Stimulated activated CD4-positive, alpha-beta T cell treated with anti-CD3 and anti-CD28 coated beads, Interleukin-2, amount 100 ng/mL, for 24 hours (primary cell): ENCODE measurements at places on chromosomes 4 and X.

- DNase-seq = no peak
Measured at GRCh38 chr4:71300964-71301363, 37.9 kb upstream of the SLC4A4 start.

GRCh38 chr4:111204797-111205196 lies 581.9 kb upstream of the PITX2 start:
- DNase-seq = no peak

- no peak for DNase-seq
Measured at GRCh38 chr4:48681856-48682255, 98.2 kb downstream of the FRYL start.

- DNase-seq = no peak
Measured at GRCh38 chrX:44428989-44429627, 85.6 kb upstream of the EFHC2 start.

DNA sequence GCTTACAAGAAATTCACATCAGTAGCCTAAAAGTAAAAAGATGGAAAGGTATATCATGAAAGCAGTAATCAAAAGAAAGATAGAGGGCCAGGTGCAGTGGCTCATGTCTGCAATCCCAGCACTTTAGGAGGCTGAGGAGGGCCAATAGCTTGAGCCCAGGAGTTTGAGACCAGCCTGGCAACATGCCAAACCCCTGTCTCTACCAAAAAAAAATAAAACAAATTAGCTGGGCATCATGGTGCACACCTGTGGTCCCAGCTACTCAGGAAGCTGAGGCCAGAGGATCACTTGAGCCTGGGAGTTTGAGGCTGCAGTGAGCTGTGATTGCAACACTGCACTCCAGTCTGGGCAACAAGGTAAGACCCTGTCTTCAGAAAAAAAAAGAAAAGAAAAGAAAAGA lies 55.5 kb downstream of the GSPT2 start:
- no peak for DNase-seq

DNA sequence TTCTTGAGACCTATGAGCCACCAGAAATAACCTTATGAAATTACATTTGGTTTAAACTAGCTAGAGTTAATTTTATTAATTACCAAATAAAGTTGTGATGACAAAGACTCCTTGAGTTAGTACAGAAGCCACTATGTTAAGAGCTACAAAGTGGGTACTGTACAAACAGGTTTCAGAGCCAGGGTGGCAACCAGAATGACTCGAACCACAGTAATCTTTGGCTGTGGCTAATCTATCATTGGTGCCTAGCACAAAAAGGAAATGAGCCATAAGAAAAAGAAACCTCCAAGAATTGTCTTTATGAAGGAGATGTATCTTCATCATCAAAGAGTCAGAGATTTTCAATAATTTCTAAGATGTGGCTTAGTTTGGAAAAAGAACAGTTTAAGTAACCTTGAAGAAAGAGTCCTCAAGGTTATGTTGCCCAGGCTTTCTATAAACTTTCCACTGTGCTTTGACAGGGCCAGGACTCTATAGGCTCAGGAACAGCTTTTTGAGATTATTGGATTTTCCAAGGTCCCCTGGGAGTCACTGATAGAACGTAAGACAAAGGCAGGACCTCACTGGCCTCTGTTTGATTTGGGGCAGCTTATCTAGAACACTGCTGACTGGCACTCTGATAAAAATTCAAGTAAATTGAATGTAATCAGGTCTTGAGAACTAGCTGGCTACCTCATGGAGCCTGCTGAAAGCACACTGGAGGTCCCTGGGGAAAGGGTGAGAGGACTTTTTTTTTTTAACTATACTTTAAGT lies 777.7 kb downstream of the STIM2 start:
- DNase-seq = no peak

DNA sequence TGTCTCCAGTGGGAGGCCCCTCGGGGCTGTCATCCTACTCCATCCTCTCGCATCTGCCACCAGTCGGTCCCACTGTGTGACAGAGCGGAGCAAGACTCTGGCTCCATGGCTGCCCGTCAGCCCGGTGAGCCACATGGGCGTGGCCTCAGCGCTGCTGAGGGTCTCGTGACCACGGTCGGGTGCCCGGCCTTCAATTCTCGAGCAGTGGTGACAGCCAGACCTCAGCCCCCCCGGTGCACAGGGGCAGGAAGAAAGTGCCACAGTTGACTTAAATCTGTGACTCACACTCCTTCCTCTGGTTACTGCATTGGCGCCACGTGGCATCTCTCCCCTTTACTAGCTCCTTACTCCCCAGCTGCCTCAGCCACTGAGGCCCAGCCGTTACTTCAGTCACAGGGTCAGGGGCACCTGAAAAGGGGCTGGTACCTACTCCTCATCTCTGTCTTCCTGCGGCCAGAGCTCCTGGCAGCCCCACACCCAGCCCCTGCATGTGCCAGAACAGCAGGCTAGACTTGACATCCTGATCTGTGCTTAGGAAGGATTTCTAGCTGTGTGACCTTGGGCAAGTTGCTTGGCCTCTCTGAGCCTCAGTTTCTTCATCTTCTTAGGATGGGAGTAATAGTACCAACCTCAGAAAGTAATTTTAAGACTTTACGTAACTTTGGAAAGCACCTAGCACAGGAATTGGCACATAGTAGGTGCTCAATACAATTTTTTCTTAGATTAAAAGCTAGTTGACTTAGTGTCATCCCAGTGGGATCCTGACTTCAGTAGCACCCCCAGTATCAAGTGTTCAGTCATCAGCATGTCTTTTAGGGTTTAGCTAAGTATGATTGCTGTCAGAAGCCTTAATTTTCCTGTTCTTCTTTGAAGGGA lies 66.1 kb downstream of the TNIP2 start:
- peak; percentile 34 for DNase-seq

- DNase-seq = no peak
Measured at GRCh38 chrX:53211391-53211978, 13.5 kb downstream of the KDM5C start.

GRCh38 chr4:152187693-152188092 lies 348.2 kb downstream of the FBXW7 start:
- DNase-seq = no peak

- no peak for DNase-seq
Measured at GRCh38 chrX:7603387-7603786, 239.6 kb upstream of the VCX start.

DNA sequence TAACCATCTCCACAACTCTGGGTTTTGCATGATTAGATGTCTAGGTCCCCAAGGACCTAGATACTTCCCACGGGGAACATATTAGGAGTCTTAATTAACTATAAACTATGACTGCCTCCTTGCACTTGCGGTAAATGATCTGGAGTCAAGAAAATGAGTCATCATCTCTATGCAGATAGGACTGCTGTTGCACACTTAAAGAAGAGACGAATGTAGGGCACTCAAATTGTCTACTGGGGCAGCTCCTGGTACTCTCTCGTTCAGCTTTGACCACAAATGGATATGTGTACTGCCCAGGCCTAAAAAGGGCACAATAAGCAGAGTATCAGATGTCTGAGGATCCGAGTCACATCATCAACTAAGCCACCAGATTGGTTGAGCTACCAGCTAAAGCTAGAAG lies 1783.4 kb upstream of the AGA start:
- no peak for DNase-seq

GRCh38 chr4:137421796-137422195 lies 110.5 kb downstream of the PCDH18 start:
- DNase-seq = no peak

DNA sequence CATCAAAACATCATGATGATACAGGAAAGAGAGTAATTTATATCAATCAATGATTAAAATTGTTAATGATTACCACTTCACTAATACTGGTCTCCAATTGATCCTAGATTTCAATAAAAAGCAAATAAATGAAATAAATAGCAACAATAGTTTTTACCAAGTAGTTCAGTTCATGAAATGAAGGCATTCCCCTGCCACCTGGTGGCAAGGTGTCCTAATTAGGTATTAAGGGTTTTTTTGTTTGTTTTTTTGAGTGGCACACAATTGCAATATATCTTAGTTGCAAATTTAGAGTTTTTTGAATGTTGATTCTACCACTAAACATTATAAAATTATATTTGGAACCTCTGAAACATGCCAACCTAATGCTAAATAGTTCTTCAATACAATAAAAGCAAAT lies 157.4 kb upstream of the PDE5A start:
- no peak for DNase-seq

GRCh38 chr4:41878991-41879491 lies 56.2 kb upstream of the TMEM33 start:
- no peak for DNase-seq

- DNase-seq = no peak
Measured at GRCh38 chr4:83054928-83055327, 19.9 kb downstream of the COPS4 start.

GRCh38 chrX:100946299-100946927 lies 17.7 kb upstream of the XKRX start:
- DNase-seq = no peak

DNA sequence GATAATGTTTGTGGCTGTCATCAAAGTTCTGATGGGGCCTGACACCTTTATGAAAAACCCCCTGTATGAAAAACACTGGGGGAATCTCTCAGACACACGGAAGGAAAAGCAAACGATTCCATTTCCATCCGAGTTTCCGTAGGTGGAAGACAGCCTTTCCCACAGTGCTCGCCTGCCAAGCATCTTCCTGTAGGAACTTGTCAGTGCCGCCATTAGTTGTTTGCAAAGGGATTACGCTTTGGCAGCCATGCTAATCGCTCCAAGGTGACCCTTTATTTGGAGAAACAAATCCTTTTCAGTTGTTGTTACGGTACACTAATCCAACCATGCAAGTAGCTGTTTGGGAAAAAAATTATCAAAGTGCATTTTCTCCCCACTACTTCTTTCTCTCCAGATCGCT lies 44.4 kb upstream of the STOX2 start:
- DNase-seq = no peak

DNA sequence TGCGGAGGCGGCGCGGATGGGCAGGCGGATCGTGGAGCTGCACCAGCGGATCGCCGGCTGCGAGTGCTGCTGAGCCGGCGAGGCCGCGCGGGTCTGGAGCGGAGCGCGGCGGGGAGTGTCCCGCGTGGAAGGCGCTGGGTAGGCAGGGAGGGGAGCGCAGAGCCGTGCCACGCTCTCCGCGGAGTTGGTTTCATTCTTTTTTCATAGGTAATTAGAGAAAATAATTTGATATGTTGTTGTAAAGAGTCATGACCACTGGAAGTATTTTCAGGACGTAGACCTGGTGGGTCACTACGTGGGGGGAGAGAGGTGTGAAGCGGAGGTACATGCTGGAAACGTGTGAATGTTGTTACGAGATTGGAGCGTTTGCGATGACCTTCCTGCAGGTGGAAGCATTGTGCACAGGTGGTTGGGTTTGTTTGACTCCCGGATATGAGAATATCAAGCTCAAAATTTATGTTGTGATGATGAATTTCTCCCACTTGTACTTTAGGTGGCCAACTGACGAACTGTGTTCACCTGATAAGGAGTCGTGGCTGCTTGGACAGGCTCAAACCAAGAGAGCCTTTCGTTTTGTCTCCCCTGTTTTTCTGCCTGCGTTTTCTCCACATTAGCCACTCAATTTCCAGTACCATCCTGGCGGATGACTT lies 19.1 kb upstream of the S100P start:
- peak; percentile 67 for DNase-seq

DNA sequence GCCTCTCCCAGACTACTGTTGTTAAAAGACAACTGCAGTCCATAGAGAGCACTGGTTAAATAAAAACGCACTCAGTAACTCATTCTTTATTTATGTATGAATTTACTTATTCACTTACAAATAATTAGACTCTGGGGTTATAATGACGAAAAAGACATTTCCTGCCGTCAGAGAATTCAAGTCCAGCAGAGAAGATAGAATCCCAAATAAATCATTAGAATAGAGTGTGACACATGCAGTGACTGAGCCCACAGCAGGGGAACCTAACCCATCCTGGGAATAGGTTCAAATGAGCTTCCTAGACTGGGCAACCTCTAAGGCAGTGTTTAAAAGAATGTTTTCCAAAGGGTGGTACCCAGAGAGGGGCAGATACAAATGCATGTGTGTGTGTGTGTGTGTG lies 53.9 kb downstream of the FGFBP1 start:
- no peak for DNase-seq

DNA sequence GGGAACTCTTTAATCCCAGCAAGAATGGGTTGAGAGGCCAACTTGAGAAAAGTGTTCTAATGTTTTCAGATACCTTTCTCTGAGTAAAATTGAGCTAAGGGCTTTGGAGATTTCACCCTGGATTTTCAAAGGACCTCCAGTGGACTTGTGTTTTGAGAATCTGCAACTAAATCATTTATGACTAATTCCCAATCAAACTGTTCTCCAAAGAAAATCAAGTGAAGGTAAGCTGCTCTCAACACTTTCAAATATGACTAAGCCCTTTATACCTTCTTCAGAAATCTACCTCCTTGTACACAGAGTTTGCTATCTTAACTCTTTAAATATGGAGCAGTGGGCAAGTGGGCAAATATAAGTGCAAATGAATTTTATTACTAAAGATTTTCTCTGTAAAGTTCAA lies 392.9 kb downstream of the PDGFC start:
- DNase-seq = no peak

- DNase-seq = no peak
Measured at GRCh38 chr4:56195025-56195424, 192.3 kb downstream of the AASDH start.

GRCh38 chr4:109548655-109549054 lies 11.4 kb upstream of the MCUB start:
- no peak for DNase-seq

DNA sequence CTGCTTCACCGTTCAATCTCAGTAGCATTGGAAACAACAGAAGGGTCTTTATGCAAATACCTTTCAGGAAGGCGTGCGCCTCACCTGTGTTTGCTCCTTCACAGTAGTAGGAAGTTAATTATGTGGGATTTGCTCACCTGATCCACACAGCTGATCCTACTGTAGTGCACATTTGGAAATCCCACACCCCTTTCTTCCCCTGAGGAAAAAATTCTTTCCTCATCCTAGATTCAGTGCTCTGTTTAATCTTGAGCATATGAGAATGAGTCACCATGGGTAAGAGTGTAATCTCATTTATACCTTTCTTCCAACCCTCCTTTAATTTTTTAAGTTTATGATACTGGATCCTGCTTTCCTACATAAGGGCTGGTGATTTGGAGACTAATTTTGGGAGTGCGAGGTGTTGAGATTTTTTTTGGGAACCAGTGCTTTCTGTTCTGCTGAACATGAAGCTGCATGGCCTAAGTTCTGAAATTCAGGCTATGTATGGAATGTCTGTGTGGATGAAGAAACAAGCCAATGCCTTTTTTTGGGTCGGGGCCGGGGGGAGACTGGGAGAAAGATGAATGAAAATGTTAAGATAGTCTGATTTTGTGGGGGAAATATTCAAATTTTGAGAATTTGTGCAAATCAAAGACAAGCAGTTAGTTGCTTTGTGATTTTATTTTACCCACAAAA lies 19.0 kb downstream of the GAB1 start:
- DNase-seq = no peak

- no peak for DNase-seq
Measured at GRCh38 chr4:25900310-25900709, 13.7 kb upstream of the SMIM20 start.

GRCh38 chr4:12122316-12122715 lies 693.6 kb upstream of the HS3ST1 start:
- no peak for DNase-seq
